Activated CD4-positive, alpha-beta T cell treated with anti-CD3 and anti-CD28 coated beads for 48 hours (primary cell): ENCODE measurements at places on chromosomes 3 and 15.
A peak's percentile ranks its signal among the peaks of the same experiment; 100 is the strongest.

- no peak for DNase-seq
Observed at GRCh38 chr3:49198611-49199230, 27.3 kb downstream of the KLHDC8B start.

- no peak for DNase-seq
Observed at GRCh38 chr3:170632780-170633179, 46.9 kb upstream of the SLC7A14 start.

DNA sequence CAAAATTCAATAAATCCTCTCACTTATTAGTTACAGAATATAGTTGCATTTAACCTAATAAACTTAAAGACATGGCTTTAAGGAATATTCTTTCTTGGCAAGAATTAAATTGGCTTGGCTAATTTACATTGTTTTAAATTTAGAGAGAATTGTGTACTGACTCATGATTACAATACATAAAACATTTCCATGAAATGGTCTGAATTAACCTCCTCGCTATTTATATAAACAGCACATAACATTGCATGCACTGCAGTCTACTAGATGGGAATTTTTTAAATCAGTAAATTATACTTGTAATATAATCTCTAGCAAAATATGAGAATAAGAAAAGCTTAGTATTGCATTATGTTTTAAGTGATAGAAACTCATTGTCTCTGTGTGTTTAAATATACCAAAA lies 268.9 kb downstream of the SHOX2 start:
- no peak for DNase-seq

DNA sequence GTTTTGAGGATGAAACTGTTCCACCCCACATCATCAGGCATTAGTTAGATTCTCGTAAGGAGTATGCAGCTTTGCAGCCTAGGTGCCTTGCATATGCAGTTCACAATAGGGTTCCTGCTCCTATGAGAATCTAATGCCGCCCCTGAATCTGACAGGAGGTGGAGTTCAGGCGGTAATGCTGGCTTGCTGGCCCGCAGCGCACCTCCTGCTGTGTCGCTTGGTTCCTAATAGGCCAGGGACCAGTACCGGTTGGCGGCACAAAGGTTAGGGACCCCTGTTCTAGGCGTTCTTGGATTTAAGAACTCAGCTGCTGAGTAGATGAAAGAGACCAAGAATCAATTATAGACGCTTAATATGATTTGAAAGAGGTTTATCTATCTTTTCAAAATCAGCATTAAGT lies 595.4 kb downstream of the CADM2 start:
- DNase-seq, result no peak

- no peak for DNase-seq
Observed at GRCh38 chr3:183148056-183148455, 14.5 kb downstream of the LAMP3 start.

DNA sequence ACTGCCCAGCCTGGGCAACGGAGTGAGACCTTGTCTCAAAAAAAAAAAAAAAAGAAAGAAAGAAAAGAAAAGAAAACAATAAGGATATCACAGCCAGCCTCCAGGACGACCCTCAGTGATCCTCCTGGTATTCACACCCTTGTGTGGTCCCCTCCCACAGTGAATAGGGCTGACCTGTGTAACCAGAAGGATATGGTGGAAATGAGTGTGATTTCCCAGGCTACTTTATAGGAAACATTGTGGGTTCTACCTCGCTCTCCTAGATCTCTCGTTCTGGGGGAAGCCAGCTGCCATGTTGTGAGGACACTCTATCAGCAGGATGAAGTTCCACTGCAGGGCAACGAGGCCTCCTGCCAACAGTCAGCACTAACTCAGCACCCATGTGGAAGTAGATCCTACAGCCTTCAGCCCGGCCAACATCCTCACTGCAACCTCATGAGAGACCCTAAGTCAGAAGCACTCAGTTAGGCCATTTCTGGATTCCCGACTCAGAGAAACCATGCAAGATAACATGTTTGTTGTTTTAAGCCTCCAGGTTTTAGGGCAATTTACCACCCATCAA lies 11.1 kb downstream of the RFTN1 start:
- no peak for DNase-seq

- no peak for DNase-seq
Observed at GRCh38 chr15:57220205-57220604, 156.1 kb upstream of the CGNL1 start.

DNA sequence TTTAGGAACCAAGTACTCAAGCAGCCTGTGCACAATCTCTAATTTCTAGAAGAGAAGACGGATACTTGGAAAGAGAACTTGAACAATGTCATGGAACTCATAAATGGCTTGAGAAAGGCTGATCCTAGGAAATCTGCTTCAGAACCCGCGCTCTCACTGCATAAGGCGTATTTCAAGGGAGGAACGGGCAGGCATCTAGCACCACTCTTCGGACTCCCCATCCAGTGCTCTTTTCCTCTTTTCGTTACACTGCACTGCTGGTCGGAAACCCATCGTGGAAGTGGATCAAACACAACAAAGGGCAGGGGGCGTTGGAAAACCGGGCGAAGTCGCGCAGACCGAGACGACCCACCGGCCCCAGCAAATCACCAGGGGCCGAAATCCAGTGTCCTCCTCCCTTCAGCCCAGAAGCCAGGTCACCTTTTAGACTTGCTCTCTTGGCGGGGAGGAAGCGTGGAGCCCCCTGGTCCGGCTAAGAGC lies 539 bp upstream of the TLNRD1 start:
- DNase-seq, result no peak

GRCh38 chr3:81758275-81758674 lies 3.2 kb downstream of the GBE1 start:
- no peak for DNase-seq

DNA sequence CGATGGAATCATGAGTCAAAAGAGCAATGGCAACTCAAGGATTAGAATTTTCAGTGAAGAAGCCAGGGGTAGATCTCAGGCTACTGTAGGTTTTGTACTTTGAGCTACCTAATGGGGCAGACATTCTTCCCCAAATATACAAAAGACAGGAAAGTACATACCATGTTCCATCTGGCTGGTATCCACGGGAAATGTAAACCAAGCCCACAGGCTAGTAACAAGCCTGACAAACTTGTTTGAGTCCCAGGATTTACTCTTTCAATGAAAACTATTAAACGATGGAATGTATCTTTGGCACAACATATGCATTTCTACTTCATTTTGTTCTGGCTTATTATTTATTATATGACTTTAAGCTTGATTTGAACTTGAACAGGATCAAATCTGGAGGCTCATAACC lies 44.2 kb upstream of the GOLIM4 start:
- DNase-seq, result no peak

DNA sequence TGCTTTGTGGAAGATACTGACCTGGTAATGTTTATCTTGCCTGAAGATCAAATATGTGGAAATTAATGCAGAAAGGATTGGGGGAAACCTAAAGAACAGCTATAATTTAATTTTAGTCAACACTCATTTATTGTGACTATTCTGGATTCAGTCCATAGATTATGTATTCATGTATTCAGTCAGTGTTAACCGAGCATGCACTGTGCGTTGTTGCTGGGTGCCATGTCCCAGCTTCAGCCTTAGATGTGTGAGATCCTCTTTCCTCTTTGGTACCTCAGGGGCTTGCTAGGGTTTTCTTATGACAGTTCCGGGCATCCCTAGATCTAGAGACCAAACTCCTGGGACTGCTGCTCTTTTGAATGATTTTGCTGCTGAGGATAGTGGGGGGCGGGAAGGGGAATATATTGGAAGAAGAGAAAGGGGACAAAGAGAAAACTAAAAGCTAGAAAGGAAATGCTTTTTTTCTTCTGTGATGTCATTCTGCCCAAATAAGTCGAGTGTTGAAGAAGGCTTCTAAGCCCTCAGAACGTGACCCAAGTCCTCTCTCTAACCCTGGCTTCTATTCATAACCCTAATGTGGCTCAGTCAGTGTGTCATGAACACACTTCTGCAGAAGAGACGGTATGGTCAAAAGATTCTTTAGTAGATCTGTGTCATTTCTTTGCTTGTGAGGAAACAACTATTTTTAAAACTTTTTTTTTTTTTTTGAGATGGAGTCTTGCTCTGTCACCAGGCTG lies 33.5 kb downstream of the STARD9 start:
- DNase-seq, result peak; percentile 8

DNA sequence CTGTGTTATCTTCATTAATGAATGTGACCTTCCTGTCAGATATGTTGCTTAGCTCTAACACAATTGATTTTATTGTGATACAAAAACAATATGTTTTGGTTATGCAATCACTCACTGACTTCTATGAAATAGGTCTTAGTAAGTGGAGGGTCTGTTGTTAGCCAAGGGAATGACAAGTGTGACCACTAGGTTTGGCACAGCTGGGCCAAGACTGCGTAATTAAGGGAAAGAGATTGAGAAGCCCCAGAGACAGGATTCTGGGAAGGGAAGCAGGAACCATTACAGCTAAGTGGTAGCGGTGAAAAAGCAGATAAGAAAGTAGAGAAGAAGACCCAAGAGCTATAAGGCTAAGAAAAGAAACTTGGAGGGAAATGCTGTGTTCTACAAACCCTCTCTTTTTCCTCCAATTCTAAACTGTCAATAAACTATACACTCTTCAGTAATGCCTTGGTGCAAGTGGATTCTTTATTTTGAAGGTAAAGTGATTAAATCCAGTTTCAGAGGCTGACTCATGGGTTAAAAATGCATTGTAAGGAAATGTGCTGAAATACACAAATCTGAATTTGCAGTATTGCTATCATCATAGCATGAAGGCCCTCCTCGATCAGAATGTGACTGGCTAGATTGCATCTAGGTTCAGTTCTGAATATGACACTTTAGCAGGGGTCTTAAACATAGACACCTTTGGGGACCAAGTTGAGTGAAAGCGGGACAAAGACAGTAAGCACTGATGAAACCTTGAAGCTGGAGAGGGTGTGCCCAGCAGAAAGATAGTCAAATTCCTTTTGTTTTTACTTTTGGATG lies 26.1 kb downstream of the KCNMB2 start:
- no peak for DNase-seq

DNA sequence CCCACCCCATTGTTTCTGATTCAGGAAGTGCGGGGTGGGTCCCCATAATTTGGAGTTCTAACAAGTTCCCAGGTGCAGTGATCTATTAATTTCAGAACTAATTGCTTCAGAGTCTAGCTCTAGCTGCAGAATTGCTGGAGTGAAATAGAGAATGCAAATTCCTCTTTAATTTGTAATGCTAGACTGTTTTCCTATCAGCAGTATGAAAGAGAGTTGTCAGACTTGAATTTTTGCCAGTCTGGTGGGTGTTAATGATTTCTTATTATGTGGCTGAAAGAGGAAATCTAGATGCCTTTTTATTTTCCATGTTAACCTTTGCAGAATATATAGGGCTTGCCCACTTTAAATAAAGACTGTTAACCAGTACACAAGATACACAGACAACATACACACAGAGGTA lies 23.7 kb downstream of the APH1B start:
- no peak for DNase-seq

- no peak for DNase-seq
Observed at GRCh38 chr3:106588739-106589138, 719.9 kb upstream of the CBLB start.

DNA sequence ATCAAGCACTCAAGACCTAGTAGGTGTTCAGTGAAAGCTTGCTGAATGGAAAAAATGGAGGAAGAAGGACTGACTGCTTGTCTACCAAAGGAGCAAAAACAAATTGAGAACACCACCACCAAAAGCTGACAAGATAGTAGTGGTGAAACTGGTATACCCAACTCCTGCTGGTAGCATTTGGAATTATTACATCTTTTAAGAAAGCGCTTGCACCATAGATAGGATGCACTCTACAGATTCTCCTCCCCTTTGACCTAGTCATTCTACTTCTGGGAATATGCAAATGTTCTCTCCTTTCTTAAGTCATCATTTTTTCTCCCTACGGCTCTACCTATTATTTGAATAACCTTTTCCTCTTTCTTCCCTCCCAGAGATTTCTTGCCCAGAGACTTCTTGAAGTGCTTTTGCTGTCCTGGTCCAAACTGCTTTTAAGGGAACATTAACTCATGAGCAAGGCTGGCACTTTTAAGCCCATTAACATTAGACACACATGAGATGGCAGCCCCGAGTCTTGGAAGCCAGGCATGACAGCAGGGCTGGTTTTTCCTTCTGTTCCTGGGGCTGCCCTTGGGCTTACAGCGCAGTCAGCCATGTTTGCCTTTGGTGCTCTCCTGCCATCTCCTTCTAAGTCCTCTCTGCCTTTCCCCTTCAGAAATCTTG lies 75.0 kb upstream of the TLE3 start:
- no peak for DNase-seq

DNA sequence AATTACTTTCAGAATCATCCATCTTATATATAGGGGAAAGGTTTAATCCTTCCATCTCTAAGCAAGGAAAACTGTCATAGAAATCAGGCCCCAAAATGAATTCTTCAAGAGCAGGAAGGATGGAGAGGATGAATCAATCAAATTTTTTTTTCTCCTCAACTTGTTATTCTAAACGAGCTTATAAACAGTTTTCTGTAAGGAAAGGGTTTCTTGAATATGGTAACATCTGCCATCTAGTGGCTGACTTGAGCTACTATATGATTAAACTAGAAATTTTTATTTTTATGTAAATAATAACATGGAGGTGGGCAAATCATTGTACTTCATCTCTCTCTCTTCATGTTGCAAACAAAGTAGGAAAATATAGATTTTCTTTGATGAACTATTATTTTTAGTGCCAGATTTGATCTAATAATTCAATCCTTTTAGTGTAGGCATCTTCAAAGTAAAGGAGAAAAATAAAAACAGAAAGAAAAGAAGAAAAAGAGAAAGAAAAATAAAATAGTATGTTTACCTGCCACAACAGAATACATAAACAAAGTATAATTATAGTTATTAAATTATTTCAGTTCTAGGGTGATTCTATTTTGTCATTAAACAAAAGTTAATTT lies 146.6 kb downstream of the SERPINI1 start:
- DNase-seq, result no peak

GRCh38 chr3:105876780-105877327 lies 8.0 kb upstream of the CBLB start:
- DNase-seq, result no peak

- DNase-seq, result no peak
Observed at GRCh38 chr15:22949074-22949547, 31.1 kb downstream of the CYFIP1 start.

DNA sequence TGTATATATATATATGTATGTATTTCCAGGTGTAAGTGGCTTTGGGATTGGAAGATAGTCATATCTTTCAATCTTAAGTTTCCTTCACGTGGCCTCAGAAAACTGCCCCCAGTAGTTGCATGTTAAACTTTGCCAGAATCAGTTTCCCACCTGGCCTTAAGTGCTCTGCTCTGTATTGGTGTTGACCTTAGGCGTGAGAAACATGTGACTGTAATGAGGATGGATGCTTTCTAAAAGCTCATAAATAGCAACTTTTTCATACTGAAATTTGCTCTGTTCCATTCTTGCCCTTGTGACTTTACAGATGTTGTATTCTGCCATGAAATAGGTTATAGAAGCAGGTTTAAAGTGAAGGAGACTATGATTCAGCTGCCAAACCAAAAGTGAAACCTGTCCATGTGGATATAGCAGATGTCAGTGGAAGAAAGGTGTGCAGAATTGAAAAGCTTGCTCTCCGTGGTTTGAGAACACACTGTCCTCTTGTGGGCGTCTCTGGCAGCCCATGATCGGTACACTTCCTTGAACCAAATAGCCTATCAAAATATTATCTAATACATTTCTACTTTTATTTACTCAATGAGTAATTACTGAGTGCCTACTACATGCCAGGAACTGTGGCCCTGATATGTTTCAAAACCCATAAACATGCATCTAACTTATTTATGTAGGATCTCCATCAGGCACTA lies 15.8 kb downstream of the SCG5 start:
- no peak for DNase-seq

- DNase-seq, result no peak
Observed at GRCh38 chr3:6753536-6753935, 107.4 kb upstream of the GRM7 start.
